ENCODE measurements at places on chromosomes 5 and 9.

GRCh38 chr5:68732251-68732650 lies 361.6 kb upstream of the SLC30A5 start:
- DNase-seq, result no peak

DNA sequence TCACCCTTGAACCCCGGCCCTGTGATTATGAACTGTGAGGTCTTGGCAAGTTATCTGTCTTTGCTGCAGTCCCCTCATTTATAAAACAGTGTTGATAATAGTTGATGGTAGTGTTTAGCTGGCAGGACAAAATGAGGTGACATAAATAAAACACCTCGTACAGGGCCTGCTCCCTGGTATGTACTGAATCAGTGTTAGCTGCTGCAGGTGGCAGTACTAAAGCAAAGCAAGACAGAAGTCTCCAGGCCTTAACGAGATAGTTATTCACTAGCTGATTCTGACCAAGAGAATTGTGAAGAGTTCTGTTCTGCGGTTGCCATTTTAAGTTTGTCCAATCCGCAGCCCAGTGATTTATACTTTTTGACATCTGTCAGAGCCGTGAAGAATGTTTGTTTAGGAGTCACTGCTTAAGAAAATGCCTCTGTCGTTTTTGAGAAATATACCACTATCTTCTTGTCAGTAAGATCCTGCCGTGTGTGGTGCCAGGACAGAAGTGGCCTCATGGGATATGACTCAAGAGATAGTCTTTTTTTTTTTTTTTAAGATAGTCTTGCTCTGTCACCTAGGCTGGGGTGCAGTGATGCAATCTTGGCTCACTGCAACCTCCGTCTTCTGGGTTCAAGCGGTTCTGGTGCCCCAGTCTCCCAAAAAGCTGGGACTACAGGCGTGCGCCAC lies 75.9 kb downstream of the KDM4C start:
- no peak for DNase-seq

DNA sequence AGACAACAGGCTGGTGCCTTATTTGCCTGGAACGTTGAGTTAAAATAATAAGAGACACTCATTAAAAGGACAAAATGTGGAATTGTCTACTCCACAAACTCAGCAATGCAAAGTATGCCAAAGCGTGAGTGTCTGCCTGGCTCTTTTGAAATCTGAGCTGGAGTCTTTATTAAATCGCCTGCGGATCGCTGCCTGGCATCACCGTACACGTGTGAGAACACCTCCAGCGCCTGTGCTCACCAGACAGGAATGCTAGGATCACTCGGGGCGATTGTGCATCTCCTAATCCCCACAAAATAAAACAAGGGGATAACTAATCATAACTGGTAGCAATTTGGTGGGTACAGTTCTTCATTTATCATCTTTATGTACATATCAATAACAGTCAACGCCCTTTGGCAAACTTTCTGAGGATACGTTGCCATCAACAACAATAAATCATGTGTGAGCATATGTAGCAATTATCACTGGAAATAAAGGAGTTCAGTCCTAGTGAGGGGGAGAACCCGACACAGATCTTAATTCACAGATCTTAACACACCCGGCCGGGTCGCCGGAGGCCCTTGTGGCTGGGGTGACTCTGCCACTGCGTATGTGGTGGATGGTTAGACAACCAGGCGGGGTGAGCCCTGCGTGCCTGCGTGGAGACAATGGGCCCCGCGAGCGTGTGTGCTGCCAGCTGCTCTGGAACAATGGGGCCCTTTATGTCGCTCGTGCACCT lies 284.9 kb upstream of the IRX1 start:
- DNase-seq, result no peak

GRCh38 chr5:82406205-82406773 lies 128.1 kb upstream of the RPS23 start:
- DNase-seq, result peak; percentile 50

- DNase-seq, result no peak
These were observed 119.6 kb downstream of the PRDM9 start for GRCh38 chr5:23626961-23627360.

DNA sequence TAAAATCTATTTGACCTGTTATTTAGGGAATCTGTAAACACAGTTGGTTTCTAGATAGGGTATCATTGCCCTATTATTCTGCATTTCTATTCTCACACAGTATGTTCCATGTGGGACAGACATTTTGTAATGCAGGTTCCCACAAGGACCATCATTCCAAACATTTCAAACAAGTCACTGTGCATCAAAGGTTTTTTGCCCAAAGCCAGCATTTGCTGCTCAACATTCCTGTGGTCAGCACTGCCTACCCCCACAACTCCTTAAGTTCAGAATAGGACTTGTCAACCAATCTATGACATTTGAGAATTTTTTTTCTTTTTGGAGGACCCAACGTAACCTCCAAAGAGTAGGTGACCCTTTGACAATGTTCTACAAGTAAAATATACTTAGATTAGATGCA lies 95.7 kb downstream of the LPAR1 start:
- no peak for DNase-seq

DNA sequence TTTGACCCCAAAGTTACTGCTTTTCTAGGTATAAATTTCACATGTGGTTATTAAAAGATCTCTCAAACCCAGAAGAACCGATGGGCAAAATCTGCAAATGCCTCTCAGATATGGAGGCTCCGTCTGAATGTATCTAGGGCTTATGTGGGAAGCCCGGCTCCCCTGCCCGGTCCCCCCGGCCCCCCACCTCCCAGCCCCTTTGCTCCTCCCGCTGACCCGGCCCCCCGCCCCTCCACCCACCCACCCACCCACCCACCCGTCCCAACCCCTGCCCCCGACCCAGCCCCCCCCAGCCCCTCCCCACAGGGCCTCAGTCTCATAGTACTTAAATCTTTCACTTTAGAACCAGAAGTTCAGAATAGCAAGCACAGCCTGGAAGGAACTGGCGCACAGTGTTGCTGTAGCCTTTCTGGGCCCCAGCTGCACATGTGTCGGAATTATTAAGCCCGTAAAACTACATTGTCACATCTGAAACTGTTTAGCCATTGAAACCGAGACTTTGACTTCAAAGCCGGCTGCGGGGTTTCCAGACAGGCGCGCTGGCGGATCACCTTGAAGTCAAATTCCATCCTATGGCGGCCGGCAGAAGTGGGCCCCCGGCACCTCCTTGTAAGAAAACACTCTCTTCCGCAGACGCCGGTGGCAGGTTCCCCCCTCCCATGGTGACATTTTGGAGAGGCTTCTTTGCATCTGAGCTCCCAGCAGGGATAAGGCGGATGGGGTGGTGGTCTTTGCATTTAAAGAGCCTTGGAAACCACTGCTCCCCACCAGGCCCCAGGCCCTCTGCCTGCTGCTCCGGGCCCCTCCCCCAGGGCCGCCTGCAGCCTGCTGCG lies 12.8 kb downstream of the NKD2 start:
- DNase-seq, result no peak

DNA sequence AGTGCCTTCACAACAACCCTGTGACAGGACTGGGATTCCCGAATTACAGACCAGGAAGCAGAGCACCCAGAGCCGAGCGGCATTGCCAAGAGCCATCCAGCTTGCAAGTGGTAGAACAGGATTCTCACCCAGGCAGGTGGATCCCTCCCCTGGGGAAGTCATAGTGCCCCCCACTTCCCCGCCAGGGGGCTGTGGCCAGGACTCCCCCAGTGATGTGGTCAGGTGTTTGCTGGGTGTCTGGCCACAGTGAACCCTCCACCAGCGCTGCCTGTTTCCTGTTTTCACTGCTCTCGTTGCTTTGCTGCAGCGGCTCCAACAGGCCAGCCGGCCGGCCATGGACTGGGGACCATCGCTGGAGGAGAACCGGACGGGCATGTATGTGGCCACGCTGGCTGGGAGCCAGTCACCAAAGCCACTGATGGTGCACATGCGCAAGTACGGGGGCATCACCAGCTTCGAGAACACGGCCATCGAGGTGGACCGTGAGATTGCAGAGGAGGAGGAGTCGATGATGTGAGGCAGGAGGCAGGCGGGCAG lies 19.3 kb downstream of the SLC6A7 start:
- no peak for DNase-seq

DNA sequence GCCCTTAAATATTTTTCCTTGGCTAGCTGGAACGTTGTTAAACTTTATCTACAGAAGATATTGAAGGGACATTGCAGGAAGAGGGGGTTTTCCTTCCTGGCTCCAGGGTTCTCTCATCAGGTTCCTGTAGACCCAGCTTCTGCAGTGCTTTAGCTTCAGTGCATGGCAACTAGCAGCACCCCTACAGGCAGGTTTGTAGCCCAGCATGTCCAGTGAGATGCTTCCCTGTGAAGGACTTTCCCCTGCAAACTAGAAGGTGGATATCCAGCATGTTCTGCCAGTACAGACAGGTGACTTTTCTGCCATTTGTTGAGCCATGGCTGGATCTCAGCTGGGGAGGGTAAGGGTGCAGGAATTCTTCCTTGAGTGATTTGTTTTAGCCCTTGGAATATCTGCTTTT lies 10.4 kb downstream of the CCL28 start:
- DNase-seq, result no peak

- DNase-seq, result no peak
These were observed 56.7 kb upstream of the GRIN3A start for GRCh38 chr9:101795147-101795546.

DNA sequence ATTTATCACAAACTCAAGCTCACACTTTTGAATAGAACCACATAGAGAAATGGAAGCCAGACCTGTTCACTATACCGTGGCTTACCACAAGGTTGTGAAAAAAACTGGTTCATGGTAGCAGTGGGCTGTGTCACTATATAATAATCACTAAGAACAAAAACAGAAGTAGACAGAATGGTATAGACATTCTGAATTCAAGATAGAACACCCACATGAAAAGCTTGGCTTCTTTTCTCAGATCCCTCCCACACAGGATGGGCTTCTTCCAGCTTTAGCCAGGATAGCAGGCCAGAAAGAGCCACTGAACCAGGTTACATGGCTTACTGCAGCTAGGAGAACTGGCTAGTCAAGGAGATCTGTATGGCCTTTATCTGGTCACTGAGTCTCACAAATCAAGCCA lies 6.1 kb upstream of the NRG2 start:
- no peak for DNase-seq

DNA sequence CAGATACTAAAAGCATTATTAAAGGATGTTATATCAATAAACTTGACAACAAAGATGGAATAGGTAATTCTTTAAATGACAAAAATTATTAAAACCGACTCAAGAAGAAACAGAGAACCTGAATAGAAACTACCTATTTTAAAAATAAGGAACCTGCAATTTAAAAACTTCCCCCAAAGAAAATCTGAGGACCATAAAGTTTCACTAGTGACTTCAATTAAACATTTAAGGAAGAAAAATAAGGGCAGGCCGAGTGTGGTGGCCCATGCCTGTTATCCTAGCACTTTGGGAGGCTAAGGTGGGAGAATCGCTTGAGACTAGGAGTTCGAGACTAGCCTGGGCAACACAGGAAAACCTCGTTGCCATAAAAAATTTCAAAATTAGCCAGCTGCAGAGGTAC lies 99.6 kb downstream of the FANCC start:
- no peak for DNase-seq

DNA sequence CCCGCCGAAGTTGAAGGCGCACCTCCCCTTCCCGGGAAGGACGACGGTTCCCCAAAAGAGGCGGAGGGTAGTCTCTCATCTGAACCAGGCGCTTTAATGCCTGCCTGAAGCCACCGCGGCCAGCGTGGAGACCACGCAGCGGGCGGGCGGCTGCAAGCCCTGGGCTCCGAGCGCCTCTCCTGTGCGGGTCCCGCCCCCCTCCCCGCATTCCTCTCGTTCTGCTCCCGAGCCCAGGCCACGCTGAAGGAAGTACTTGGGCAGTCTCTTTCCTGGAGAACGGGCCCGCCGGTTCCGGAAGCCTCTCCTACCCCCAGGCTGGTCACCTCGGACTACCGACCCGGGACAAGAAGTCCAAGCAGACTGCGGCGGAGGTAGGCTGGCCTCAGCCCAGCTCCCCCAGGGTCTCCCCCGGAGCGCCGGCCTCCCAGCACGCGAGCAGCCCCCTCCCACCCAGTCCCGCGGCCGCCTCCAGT lies 571 bp downstream of the PPIC start:
- DNase-seq, result peak; percentile 45

GRCh38 chr5:128378632-128379031 lies 159.4 kb downstream of the FBN2 start:
- DNase-seq, result no peak

GRCh38 chr9:135387976-135388375 lies 91.6 kb upstream of the PPP1R26 start:
- DNase-seq, result no peak

DNA sequence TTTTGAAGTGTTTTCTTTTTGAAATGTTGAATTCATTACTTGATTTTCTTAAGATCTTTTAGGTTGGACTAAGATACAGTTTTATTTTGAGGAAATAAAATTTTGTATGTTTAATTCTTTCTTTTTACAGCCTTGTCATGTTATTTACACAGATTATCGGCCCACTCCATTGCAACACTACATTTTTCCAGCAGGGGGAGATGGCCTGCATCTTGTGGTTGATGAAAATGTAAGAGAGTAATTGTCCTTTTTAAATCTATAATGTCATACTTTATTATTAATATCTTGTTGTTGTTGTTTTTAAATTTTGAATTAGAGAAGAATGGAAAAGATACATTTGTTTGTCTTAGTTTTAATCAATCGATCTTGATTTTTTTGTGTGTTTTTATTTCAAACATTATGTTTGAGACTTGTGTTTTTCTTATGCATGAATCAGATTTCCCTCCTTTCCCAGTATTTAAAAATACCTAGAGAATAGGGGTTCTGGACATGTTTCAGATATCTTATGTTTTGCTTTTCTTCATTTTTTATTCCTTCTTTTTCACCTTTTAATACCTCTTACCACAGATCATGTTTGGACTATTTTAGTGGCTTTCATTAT lies 36.7 kb downstream of the MTREX start:
- DNase-seq, result peak; percentile 22

DNA sequence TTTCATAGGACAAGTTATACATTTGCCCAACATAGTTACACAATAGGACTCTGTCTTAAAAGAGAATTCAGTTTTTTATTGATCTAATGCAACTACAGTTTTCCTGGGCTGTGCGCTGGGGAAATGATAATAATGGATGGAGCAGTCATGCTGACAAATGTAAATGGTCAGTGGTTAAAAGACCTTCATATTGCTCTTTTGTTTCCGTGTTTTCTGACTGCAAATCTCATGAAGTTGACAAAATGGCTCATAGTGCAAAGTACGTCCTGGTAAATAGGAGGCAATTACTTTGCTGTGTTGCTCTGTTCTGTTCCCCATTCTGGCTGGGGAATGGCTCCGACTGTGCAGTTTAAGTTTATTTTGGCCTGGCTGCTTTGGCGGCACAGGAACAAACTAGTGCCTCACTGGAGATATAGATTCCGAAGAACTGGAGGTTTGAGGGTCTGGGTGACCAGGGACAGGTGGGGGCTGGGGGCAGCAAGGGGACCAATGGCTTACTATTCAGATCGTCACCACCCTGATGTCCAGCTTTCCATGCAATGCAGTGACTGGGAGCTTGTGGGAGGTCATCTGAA lies 54.3 kb downstream of the PTTG1 start:
- DNase-seq, result no peak

DNA sequence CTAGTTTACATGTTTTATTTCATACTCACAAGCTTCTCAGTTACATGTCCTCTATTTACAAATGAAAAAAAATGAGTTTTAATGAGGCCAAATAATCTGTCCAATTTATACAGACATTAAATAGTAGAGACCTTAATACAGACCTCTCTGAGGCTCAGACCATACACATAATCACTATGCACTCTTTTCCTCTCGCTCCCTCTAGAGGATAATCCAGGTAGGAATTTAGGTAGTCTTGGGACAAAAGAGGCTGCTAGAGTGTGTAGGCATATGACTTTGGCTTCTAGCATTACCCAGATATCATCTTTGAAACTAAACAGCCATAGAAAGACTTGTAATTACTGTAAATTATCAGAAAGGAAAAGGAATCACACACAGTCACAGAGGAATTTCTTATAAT lies 444.7 kb downstream of the HINT1 start:
- no peak for DNase-seq

- no peak for DNase-seq
These were observed 35.4 kb upstream of the C5orf47 start for GRCh38 chr5:173953528-173954090.

Data from T1000 (cell line).